ENCODE measurements at places on chromosomes 16 and 17. TPM values are rescaled to one million over a fixed set of nuclear protein-coding genes. Genes with fewer than 3 reads are reported as not detected.
A peak's percentile ranks its signal among the peaks of the same experiment; 100 is the strongest.

DNA sequence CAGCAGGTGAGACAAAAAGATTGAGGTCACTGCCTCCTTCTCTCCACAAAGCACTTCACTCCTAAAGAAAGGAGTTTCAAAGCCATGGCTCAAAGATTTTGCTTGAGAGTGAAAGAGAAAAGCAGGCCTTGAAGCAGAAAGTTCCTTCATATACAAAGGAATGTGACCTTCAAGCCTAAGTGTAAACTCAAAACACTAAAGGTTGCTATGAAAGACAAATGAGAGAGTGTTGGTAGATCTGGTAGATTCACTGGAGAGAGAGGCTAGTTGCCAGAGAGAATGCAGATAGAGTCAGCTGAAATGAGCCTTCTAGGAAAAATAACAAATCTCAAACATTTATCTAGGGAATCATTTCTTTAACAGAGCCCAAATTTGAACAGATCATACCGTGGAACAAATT is 305.2 kb downstream of the CDH8 start:
- DNase-seq: no peak

- peak; percentile 32 for DNase-seq
These were observed 11.1 kb downstream of the PIMREG start for GRCh38 chr17:6455321-6455705.

DNA sequence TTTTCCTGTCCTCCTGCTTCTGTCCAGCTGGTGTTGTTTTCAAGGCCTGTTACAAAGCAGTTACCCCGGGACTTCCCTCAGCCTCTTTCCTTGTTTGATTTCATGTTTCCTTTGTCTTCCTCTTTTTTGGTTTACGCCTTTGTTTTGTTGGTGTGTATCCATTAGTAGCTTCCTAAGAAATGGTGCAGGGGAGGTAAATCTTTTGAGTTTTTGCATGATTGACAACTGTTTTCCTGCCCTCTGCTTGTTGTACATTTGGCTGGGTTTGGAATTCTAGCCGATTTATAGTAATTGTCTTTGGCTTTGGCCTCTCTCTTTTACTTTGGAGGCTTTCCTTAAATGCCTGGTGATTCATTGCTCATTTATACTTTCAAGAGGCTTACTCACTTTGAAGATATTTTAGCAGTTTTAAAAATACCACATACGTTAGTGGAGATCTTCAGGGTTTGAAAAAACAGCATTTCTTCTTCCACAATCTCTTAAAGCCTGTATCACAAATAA is 32.8 kb downstream of the DNAH2 start:
- DNase-seq: no peak

- no peak for DNase-seq
These were observed 1.1 kb upstream of the C1QTNF8 start for GRCh38 chr16:1097156-1097555.

DNA sequence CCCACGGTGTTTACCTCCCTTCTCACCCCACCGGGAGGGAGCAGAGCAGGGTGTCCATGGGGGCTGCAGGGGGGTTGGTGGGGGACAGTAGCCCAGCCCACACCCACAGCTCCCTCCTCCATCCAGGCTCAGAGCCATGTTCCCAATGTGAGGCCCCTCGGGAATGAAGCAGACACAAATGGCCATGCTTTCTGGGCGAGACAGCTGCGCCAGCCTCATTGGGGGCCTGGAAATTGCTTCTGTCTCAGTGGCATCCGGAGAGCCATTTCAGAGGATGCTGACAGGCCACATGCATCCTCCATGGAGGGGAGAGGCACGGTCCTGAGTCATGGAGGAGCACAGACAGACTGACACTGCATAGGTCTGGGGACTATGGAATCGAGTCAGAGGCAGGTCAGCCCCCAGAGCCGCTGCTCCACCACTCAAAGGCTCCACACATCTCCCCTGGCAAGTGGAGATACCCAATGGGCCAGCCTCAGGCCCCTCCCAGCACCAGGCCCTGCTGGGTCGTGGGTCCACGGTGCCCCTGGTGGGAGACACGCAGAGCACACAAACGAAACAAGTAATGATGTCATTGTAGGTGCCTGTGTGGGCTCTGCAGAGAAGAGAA is 59.6 kb upstream of the ENPP7 start:
- DNase-seq: no peak

GRCh38 chr16:69187446-69188235 is 677 bp downstream of the SNTB2 start:
- peak; percentile 27 for DNase-seq

DNA sequence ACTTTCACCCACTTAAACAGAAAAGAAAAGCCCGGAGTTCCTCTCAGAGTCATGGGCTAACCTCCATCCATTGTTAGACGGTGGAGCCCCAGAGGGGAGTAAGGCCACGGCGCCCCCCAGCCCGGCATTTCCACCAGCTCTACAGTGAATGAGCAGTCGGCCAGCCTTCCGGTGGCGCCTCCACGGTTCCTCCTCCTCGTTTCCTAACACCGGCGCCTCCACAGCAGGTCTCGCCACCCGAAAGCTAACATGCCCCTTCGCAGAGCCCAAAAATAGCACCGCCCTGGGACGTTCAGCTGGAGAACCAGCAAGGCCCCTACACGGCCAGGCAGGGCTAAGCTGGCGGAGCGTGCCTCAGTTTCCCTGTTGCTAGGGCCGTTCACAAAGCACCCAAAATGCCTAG is 858 bp downstream of the MMD start:
- DNase-seq: peak; percentile 40

DNA sequence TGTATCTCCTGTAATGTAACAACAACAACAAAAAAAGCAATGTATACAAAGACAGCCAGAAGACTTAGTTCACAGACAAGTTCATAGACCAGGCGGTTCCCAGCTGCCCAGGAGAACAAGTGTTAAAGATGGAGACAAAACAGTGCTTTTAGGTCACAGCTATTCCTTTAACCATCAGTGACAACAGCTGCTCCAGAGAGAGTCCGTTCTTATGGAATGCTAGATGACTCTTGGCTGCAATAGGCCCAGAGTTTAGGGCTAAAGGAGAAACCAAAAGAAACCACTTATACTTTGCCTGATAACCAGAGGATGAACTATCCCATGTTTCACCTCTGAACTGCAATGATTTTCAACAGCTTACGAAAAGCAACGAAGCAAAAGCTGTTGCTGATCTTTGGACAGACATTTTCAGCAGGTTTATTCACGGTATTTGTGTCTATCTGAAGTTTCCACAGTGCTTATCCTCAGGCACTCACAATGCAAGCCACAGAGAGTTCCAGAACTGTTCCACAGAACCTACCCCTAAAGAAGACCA is 6.0 kb downstream of the ZCCHC14 start:
- DNase-seq: no peak

DNA sequence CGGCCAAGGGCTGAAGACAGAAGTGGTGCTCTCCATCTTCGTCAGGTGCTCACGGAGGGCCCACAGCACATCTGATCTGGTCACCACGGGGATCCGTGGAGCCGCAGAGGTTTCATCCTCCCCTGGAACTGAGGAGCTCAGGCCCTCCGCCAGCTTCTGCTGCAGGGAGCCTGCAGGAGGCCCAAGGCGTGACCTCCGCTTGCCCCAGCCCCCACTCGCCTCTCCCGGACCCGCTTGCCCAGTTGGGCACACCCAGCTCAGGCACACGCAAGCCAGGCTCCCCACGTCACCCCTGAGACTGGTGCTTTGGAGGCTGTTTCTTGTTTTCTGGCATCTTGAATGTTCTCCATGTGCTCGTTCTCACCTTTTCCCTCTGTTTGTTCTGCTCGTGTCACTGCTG is 39.4 kb upstream of the CHMP6 start:
- no peak for DNase-seq

- DNase-seq: no peak
These were observed 17.6 kb upstream of the DNAH9 start for GRCh38 chr17:11580677-11581076.

DNA sequence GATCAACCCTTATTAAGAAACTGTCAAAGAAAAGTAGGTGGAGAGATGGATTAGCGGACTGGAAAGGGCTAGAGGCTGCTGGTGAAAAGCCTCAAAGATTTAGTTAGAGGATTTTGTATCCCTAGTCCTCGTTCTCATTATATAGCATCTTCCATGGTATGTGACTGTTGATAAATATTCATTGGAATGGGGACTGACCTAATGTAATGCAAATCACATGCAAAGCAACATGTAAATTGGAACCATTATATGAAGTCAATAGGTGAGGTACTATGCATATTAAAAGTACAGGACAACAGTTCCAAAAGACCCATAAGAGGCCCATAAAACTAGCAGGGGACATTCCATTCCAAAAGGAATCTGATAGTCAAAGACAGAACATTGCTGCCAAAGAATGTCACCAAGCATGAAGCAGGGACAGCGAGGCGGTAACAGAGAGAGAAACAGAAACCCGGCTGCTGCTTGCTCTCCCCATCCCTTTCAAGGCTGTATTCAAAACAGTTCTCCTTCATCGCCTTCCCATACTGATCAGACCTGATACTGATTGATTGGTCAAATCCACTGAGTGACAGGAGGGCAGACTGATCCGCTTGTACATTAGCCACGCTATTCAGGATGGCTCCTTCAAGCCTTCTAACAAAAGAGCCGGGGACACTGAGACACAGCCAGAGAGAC is 44.5 kb downstream of the SOX9 start:
- no peak for DNase-seq

DNA sequence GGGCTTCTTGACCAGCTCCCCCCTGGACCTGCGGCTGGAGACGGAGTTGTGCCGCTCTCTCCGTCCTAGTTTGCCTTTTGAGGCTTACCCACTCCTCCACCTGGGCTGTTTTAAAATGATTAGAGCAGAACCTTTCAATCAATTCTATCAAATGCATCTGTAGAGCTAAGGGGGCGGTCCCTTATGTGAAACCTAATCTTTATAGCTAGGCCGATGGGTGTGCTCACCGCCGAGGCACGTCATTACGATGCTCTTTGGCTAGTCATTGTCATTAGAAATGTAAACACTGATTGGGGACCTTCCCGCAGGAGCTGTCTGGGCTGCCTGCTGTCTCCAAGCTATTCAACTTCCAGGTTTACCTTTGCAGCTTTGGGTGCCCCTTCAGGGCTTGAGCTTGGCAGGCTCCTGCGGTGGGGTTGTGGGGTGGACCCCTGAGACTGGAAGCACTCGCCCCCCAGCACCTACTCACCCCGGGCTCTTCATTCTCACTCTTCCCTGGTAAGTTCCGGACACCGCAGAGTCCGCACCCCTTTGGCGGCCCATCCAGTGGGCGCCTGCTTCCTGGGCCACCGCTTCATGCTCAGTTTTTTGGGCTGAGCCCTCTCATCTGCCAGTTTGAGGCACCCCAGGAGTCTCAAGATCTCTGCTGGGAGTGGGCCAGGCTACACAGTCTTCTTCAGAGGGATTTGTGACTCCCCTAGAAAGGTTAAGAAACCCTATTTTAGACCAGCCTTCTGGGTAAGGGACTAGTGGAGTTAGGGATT is 20.9 kb upstream of the IL17C start:
- DNase-seq: no peak

GRCh38 chr17:10029129-10029528 is 124.1 kb upstream of the RCVRN start:
- no peak for DNase-seq

DNA sequence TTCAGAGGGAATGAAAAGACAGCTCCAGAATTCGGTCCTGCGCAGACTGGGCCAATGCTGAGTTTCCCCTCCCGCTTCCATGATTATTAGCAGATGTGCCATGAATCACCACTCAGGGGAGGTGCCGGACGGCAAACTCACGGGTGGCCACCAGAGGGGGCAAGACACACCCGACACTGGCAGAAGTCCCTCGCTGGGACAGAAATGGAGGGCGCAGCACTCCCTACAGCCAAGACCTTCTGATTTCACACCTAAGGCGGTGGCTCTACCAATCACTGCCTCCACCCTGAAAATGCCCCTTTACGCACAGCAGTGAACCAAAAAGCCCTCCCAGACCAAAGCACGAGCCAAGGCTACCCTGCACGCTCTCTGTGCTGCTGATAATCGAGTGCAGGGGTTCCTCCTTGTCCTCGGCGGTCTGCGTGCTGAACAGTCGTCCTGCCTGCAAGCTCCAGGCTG is 26.8 kb downstream of the TRAP1 start:
- peak; percentile 72 for DNase-seq

DNA sequence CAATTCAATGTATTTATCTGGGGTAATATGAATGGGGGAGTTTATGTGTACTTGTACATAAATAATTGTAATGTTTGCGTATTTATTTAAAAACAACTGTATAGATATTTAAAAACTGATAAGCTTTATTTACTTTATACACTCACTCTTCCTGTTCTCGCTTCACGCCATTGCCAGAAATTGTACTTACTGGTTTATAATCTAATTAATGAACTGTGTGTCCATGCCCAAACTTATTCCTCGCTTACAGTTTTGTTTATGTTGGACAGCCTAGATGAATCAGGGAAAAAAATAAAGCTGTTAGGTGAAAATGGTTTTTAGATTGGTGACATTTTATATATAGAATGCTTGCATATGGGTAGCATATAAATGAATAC is 30.8 kb downstream of the AATF start:
- no peak for DNase-seq

- no peak for DNase-seq
These were observed 18.8 kb downstream of the STX4 start for GRCh38 chr16:31052114-31052513.

GRCh38 chr17:7437950-7438614 is 1.2 kb upstream of the FGF11 start:
- DNase-seq: peak; percentile 21

DNA sequence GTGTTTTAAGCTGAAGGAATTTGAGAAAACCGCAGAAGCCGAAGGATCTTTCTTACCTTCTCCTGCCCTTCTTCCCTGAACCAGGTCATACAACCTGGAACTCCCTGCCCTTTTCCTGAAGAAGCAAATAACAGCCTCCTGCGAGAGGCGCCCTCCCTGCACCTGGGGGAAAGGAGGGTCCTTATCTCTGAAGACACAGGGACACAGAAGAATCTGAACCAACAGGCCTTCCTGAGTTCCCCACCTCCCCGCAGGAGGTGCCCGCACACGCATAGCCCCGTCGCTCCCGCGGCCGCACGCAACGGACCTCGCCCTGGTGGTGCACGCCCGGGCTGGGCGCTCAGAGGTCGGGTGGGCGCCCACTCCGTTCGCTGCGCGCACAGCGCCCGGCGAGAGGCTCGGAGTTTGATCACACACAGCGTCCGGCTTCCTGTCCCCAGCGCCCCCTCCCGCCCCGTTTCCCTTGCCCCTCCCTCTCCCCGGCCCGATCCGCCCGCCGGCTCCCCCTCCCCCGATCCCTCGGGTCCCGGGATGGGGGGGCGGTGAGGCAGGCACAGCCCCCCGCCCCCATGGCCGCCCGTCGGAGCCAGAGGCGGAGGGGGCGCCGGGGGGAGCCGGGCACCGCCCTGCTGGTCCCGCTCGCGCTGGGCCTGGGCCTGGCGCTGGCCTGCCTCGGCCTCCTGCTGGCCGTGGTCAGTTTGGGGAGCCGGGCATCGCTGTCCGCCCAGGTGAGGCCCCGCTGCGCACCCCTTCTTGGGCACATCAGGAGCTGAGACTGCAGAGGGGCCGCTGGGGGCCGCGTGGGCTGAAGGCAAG is at the start of gene TNFSF12:
Gene TNFSF12, plus strand, starts transcription at position 474 of the 816 bp plus-strand sequence. Its CDS starts 96 bp downstream, at position 570.
- peak; percentile 43 for DNase-seq

Gene TMC6
- total RNA-seq: 150 TPM

Gene DUS1L
- 210 TPM for total RNA-seq

Gene CD300A
- total RNA-seq: 3.1 TPM

Gene TPSAB1
- not detected for total RNA-seq

Gene OTOA
- total RNA-seq: 0.09 TPM

Gene PABPN1L
- total RNA-seq: not detected

Gene CMTM2
- total RNA-seq: 0.22 TPM
